ENCODE measurements at places on chromosomes 2 and 18.
A peak's percentile ranks its signal among the peaks of the same experiment; 100 is the strongest.

DNA sequence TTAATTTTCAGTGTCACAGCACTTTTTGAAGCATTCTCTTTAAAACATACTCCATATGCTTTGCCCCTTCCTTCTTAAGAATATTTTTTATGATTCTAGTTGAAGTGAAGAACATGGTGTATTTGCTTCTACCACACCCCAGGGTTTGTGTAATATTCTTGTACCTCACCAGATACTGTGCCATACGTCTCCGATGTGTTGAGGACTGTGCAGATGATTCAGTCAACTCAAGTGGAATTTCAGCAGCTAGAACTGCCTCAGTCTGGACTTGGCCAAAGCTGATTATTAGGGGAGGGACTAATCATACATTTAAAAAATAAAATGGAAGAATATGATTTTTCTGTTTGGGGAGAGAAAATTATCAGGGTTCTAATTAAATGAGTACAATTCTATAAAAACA, 115.7 kb downstream of the MYO1B start:
- DNase-seq: no peak

DNA sequence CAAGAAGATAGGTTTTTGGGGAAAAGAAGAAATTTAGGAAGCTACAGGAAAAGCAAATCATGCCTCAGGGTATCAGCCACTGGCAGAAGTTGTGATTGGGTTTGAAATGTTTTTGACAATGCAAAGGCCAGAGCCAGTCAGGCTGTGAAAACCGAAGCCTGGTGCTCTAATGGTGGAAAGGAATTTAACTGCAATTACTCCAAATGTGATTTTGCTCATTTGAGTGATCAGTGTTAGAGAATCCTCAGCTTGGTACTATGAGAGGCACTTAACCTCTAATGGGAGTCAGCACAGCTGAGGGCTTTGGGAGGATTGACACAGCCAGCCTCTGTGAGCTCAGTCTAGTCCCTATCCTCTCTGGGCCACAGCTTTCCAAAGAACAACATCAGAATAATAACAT, 176.5 kb downstream of the LRRTM1 start:
- DNase-seq: no peak

- DNase-seq: no peak
Observed at GRCh38 chr2:232466221-232466620, 10.3 kb downstream of the ALPI start.

DNA sequence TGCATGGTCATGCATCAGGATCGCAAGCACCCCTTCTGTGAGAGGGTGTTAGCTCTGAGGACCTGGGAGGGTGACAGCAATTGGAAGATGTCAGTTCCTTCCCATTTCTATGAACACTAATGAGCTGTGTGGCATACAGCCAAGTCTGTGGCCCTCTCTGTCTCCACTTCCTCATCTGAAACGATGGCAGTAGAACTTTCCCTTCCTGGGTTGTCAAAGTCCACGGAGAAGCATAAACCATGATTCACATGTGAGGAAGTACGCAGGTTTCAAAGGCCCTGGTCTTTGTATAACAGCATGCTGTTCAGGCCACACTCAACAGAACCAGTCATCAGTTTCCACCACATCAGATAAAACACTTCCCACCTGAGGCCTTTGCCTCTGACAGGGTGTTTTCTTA, 167.4 kb upstream of the RAB6C start:
- no peak for DNase-seq

DNA sequence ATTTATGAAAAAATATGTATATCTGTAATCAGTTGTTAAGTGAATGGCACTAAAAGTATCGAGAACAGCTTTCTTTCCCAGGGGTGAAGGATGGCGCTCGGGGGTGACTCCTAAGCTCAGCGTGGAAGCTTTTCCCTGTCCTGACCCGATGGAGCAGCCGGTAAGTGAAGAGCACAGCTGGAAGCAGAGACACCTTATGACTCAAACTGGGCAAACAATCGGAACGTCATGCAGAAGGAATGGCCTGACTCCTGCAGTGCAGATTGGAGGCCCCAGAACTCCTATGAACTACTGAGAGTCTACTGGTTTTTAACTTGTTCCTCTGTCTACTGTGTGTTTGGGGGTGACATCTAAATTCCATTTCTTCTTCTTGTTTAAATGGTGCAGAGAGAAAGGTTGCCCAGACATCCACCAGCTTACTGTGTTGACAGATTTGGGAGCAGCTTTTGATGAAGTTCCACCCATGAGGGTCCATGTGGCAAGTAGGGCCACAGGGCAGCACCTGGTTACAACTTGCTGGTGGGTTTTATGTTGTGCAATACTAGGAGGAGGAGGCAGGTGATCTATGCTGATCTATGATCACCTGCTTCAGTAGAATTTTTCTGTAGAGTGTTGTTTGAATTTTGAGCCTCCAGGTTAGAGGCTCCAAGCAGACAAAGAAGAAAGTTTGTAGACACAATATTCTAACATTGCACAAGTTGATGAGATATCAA, 52.8 kb upstream of the TMEM182 start:
- peak; percentile 6 for DNase-seq

DNA sequence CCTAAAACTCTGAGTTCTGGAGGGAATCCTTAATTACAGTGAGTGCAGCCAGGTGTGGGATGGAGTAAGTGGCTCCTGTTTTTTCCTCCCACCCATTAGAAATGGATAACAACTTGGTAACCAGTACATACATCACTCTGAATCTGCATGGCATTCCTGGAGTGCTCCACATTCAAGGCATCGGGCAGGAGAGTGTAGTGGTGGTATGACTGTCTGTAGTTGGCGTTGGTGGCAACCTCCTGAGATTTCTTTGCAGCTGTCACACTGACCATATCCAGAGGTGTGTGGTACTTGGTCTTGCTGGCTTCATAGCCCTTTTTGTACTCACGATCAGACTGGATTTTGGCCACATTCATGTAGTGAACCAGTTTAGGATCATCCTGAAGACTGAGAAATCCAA, 68.3 kb downstream of the NEB start:
- no peak for DNase-seq

- DNase-seq: no peak
Observed at GRCh38 chr2:10439185-10439879, 8.8 kb downstream of the ODC1 start.

- DNase-seq: peak; percentile 32
Observed at GRCh38 chr2:43218702-43219382, 7.6 kb downstream of the ZFP36L2 start.

DNA sequence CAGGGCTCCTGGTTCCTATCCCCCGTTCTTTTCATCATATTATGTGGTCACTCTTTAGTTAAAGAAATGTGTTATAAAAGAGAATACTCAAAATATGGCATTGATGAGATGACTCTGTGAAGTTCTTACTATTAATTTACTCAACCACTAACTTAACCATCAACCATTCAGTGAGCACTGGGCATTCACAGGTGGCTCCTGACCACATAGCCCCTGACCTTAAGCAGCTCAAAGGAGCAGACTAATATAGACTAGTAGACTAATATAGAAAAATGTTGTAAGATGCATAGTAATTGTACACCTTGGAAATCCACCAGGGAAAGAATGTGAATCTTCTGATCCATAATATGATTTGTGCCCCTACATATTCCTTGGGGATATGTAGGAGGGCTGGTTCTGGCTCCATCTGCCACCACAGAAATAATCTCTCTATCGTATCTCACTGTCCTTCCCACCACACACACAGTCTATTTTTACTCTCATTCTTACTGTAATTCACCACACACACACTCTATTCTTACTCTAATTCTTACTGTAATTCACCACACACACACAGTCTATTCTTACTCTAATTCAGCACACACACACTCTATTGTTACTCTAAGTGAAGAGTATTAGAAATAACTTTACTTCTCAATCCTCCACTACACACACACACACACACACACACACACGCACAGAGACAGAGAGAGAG, 188.9 kb upstream of the ITGA4 start:
- DNase-seq: no peak

DNA sequence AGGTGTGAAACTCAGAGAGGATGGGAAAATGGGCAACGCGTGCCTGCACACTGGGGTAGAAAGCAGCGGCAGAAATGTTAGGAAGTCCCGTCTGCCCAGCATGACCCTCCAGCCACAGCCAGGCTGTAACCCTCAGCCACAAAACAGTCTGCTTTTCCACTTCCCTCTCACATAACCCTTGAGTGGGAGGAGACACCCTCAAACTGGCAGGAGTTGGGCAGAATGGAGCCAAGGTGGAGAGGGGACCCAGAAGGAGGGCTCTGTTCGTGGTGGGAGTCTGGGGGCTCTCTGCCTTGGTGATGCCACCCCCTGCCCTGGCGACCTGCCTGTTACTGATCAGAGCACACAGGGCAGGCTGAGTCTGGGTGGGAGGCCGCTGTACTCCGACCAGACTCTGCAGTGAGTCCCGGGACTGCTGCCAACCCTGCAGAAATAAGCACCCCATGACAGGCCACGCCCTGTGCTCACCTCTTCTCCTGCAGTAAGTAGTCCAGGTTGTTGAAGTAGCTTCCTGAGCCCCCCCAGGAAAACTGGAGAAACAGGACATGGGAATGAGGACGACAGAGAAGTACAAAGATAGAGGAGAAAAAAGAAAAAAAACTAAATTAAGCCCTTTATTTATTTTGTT, 16.0 kb downstream of the FAM178B start:
- DNase-seq: peak; percentile 70

- no peak for DNase-seq
Observed at GRCh38 chr2:16908656-16909055, 243.0 kb upstream of the CYRIA start.

GRCh38 chr2:203549406-203549805, 14.3 kb upstream of the RAPH1 start:
- no peak for DNase-seq

- no peak for DNase-seq
Observed at GRCh38 chr2:47518497-47519146, 115.7 kb downstream of the MSH2 start.

DNA sequence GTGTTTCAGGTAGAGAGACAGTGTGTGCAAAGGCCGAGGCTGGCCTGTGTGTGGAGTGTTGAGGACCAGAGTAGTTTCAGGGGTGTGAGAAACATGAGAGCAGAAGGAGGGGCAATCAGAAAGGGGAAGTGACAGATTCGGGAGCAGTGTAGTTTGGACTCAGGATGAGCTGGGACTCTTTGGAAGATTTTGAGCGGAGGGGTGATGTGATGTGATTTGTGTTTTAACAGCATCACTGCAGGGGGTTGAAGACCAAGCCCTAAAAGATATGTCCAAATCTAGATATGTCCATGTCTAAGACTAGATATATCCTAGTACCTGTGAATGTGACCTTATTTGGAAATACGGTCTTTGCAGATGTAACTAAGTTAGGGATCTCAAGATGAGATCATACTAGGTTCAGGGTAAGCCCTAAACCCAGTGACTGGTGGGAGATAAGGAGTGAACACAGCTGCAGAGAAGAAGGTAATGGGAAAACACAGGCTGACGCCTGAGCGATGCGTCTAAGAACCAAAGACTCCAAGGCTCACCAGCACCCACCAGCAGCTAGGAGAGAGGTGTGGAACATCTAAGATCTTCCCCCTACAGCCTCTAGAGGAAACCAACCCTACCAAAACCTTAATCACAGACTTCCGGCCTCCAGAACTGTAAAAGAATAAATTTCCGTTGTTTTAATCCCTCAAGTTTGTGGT, 38.5 kb upstream of the MYO3B start:
- no peak for DNase-seq

GRCh38 chr18:53701697-53702096, 522.8 kb downstream of the MBD2 start:
- DNase-seq: no peak

DNA sequence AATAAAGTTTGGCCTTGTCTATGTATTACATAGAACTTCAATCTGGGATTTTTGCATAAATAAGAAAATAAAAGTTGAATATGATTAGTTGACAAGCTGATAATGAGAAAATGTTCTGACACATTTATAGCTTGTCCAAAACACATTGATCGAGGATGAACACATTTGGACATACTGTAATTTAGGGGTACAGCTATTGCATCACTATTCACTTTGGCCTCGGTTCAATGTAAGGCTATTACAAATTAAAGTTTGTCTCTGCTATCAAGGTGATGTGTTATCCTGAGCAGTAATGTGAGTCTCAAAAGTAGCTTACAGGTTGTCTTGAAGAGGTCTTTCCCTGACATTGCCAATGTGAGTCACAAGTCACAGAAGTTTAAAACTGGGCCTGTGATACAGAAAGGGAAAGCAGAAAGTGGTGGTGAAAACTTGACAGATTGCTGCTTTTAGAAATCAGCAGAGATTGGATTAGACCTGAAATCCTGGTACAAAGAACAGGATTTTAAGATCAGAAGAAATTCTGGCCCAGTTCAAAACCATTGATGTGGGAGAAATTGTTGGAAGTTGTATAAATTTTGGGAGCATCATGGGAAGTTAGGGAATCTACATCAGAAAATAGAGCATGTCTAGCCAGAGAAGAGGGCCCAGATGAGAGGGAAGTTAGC, 674.1 kb downstream of the NYAP2 start:
- DNase-seq: no peak

GRCh38 chr2:223542501-223542900, 59.7 kb downstream of the SCG2 start:
- DNase-seq: no peak

DNA sequence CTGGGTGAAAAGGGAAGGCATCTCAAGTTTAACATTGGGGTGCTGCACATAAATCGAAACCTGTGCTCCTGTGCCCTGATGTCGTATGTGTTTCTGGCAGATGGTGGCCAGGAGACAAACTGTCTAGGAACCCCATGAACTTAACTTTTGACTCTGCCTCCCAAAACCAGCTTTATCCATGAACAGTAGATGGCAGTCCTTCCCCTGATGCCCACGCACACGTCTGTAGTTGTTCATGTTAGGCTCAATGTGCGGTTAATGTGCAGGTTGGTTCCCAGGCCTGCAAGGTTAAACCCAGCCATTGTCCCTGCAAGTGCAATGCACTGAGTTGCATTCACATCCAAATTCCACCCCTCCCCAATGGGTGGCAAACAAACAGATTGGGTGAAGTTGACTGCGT, 44.1 kb upstream of the SIX3 start:
- DNase-seq: no peak

GRCh38 chr2:134075204-134075603, 178.7 kb upstream of the MGAT5 start:
- DNase-seq: no peak

GRCh38 chr2:171391532-171391931, 42.3 kb downstream of the METTL8 start:
- DNase-seq: no peak

DNA sequence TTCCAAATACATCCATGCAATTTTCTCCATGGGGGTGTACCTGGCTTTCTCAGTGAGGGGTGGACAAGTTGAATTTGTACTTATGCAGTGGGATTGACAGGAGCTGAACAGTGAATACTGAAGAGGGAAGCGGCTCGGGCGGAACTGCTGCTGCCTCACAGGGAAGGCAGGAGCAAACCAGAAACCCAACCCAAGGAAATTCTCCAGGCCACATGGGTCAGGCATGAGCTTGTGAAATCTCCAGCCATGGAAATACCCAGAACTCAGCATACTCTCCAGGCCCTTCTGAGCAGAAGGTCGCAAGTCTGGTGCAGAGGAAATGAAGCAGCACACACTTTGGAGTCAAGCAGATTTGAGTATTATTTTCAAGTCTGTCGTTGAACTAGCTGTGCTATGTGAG, 26.5 kb upstream of the INO80C start:
- peak; percentile 76 for DNase-seq

DNA sequence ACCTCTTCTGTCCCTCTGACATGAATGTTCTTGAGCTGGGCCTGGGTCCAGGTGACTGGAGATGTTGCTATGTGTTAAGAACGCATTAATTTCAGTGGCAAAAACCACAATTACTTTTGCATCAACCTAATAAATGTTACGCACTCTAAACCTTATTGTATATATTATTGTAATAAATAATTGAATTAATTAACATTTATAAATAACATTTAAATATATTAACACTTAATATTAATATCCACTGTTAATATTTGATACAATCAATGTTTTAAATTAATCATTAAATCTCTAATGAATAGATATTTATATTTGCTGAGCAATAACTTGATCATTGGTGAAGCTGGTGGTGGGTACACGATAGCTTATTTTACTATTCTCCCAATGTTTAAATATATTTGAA, 97.4 kb downstream of the KCNF1 start:
- DNase-seq: no peak

All from NCI-H510A treated with DMSO at 0.1 percent for 48 hours (cell line).